ENCODE measurements at places on chromosomes 11 and 22.

- peak; percentile 48 for DNase-seq
These were observed 14.3 kb downstream of the DGKZ start for GRCh38 chr11:46361283-46362155.

DNA sequence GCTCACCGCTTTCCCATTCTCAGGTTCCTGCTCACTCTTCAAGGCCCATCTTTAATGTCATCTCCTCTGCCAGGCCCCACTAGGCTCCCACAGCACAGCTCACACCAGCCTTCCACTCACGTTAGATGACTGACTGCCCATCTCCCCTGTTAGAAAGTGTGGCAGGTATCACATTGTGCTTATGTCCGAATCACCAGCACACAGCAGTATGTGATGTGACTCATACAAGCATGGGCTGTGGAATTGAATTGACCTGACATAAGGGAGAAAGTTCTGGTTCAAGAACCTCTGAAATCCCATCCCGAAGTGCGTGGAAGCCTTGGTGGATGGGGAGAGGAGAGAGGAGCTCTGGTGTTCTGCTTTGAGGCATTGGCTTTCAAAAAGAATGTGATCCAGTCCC is 6.5 kb downstream of the VSTM5 start:
- DNase-seq: no peak

GRCh38 chr11:70551351-70552166 is 153.2 kb downstream of the CTTN start:
- no peak for DNase-seq

DNA sequence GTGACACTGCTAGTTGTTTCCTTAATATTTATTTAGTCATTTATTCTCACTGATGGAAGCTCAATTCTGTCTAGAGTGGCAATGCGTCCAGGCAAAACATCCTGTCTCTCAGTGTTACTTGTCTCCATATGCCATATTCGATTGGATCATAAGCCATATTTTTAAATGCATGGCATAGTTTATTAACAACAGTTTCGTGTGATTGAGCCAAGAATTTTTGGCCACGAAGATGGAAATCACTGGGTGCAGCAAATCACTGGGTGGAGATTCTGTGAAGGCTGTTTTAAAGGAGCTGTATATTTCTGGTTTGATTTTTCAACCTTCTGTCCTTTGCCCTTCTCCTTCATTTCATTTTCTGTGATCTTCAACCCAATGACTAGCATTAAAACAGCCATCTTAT is 205.2 kb downstream of the JRKL start:
- DNase-seq: no peak

GRCh38 chr11:81377418-81377817 is 1356.2 kb downstream of the FAM181B start:
- no peak for DNase-seq

- DNase-seq: no peak
These were observed 87.5 kb downstream of the PRMT3 start for GRCh38 chr11:20474882-20475517.

DNA sequence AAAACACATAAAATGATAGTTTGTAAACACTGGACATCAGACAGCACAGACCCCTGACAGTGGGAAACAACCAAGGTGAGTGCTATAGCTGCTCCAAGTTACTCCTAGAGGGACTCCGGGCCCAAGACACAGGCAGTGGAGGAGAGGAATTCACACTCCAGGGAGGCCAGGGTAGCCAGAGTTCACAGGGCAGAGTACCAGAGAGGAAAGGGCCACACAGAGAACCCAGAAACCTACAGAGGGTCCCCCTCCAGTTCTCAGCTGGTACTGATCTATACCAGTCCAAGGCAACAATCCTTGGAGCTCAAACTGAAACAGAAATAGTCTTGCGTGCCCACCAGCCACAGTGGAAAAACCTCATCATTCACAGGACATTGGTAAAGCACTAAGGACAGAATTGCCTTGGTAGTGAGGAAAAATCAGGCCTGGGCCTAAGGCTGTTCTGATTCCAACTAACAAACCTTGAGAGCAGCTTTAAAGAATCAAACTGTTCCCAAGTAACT is 7.6 kb downstream of the VPS37C start:
- no peak for DNase-seq

GRCh38 chr11:123682696-123683410 is 28.4 kb upstream of the SCN3B start:
- no peak for DNase-seq

GRCh38 chr22:43530349-43531201 is 118.8 kb downstream of the MPPED1 start:
- no peak for DNase-seq

GRCh38 chr11:116409238-116409637 is 363.5 kb downstream of the BUD13 start:
- no peak for DNase-seq

DNA sequence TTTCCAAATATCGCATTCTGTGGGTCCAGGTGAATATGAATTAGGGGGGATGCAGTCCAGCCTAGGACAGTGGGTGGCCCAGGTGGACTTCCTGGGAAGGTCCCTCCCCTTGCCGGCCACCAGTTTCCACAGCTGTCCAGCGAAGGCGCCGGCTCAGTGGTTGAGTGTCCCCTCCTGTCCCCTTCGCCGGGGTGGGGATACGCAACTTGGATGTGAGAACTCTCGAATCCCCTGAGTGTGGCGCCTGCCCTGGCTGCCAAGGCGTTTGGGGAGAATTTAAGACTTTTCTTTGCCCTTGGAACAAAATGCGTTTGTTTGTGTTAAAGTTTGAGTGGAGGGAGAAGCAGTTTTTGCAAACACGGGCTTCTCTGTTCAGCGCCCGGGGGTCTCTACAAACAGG is 123.7 kb downstream of the KCNQ1OT1 start:
- DNase-seq: no peak

DNA sequence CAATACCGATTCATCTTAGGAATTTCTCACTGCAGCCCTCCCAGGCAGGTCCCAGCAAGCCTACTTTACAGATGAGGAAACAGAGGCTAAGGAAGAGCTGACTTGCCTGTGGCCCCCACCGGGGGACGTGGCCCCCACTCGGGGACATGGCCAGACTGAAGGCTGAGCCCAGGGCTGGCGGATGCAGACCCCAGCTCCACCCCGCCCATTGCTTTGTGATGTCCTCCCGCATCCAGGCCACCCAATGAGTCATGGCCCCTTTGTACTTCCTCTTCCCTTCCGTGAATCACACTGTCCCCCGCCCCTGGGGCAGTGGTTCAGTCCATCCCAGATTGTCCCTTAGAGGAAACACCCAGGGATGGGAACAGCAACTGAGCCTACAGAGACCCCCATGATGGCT is 116.0 kb upstream of the ANO1 start:
- DNase-seq: no peak

GRCh38 chr11:63698976-63699733 is 17.9 kb downstream of the RTN3 start:
- DNase-seq: no peak

- no peak for DNase-seq
These were observed 65.1 kb downstream of the USP35 start for GRCh38 chr11:78253797-78254196.

- no peak for DNase-seq
These were observed 20.1 kb upstream of the SCGB1D1 start for GRCh38 chr11:62169935-62170334.

GRCh38 chr11:79119491-79120284 is 321.1 kb downstream of the TENM4 start:
- DNase-seq: no peak

- no peak for DNase-seq
These were observed 68.2 kb upstream of the TIMP3 start for GRCh38 chr22:32733196-32733768.

DNA sequence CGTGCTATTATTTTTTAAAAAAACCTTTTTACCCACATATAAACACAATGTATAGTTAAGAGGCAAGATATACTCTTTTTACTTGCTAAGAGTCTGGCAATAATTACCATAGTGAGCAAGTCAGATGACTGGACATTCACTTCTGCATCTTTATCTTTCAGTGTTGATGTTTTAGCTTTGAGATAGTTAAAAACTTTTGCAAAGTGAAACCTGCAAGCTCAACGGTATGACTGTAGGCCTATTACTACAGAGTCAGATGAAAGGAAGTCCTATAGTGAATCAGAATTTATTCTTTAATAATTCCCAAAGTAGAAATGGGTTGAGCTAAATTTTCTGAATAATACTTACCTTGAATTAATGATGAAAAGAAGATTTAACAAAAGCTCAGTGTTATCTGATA is 236.7 kb upstream of the CCDC90B start:
- DNase-seq: no peak

- no peak for DNase-seq
These were observed 70.2 kb downstream of the RTL6 start for GRCh38 chr22:44427611-44428470.

GRCh38 chr11:46114961-46115360 is 6.3 kb downstream of the PHF21A start:
- no peak for DNase-seq

DNA sequence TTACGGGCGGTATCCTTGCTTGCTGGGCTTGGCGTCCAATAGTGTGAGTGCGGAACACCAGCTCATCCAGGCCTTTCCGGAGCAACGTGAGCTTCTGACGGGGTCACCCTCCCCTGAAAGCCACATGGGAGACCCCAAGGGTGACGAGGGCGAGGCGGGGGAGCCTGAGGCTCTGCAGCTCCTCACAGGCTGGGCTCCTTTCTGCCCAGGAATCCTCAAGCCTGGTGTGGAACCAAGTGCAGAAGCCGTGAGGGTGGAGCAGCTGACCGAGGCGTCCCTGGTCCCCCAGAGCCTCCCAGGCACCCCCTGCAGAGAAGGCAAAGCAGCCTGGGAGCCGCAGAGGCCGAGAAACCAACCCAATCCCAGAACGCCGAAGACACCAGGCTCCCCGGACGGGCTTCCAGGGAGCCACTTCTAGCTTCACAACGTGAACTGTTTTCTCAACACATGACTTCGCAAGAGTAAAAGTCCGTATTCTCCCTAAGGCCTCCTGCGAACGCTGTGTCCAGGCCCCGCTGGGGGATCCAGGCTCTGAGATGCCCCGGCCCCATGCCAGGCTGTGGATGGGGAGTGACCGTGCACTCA is 530.3 kb downstream of the BRD1 start:
- DNase-seq: no peak

- DNase-seq: no peak
These were observed 338.8 kb downstream of the CTTN start for GRCh38 chr11:70736937-70737640.
